GM20000 (cell line): ENCODE measurements at places on chromosomes 12 and 14.

GRCh38 chr14:60300019-60300418 is 51.0 kb downstream of the PPM1A start:
- no peak for DNase-seq

GRCh38 chr14:77044783-77045237 is 16.3 kb upstream of the IRF2BPL start:
- DNase-seq, result no peak

DNA sequence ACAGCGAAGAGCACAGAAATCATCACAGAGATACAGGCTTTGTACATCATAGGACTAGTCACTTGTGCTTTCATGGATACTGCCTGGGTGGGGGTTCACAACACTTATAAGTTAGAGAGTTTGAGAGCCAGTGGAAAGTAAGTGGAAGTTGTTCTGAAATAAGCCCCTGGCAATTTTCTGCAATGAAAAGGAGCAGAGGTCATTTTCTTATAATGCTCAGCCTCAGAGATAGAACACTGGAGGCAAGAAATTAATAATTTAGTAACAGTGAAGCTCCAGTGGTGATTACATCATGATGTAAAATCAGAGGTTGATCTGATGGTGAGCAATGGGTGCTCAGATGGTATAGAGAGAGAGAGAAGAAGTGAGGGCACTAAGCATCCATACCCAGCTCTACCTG is 5.8 kb downstream of the KRT6A start:
- DNase-seq, result no peak

GRCh38 chr12:12902036-12902435 is 10.7 kb downstream of the GPRC5A start:
- no peak for DNase-seq

- no peak for DNase-seq
These were observed 17.4 kb upstream of the ANKRD33 start for GRCh38 chr12:51870504-51870903.

DNA sequence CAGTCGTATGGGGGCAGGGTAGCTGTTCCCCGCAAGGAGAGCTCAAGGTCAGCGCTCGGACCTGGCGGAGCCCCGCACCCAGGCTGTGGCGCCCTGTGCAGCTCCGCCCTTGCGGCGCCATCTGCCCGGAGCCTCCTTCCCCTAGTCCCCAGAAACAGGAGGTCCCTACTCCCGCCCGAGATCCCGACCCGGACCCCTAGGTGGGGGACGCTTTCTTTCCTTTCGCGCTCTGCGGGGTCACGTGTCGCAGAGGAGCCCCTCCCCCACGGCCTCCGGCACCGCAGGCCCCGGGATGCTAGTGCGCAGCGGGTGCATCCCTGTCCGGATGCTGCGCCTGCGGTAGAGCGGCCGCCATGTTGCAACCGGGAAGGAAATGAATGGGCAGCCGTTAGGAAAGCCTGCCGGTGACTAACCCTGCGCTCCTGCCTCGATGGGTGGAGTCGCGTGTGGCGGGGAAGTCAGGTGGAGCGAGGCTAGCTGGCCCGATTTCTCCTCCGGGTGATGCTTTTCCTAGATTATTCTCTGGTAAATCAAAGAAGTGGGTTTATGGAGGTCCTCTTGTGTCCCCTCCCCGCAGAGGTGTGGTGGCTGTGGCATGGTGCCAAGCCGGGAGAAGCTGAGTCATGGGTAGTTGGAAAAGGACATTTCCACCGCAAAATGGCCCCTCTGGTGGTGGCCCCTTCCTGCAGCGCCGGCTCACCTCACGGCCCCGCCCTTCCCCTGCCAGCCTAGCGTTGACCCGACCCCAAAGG is 804 bp downstream of the GAPDH start:
- DNase-seq, result peak; percentile 58

GRCh38 chr14:68516342-68516741 is 276.5 kb downstream of the ZFP36L1 start:
- DNase-seq, result no peak

GRCh38 chr12:104729091-104729490 is 229.0 kb downstream of the SLC41A2 start:
- DNase-seq, result no peak

- DNase-seq, result no peak
These were observed 328.2 kb downstream of the ZFP36L1 start for GRCh38 chr14:68464711-68465110.

GRCh38 chr14:68243450-68244010 is 424.0 kb downstream of the RAD51B start:
- DNase-seq, result no peak

- peak; percentile 23 for DNase-seq
These were observed 692 bp upstream of the COX14 start for GRCh38 chr12:50111395-50111692.

DNA sequence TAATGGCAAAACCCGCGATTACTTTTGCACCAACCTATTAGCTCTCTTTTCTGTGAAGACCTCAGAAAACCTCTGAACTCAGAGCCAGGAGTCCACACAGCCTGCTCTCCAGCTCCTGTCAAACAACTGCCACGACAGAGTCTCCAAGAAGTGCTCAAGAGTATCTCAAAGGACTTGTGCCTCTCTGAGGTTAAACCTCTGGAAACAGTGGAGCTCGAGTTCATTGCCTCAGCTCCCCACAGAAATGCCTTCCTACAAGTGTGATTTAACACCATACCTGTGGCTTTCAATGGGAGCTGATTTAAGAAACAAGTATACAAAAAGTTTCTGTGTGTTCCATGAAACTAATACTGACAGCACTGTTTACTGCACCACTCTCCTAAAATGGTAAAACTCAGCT is 20.1 kb downstream of the ACTN1 start:
- DNase-seq, result no peak

GRCh38 chr12:62657363-62657632 is 190.7 kb downstream of the MON2 start:
- no peak for DNase-seq

DNA sequence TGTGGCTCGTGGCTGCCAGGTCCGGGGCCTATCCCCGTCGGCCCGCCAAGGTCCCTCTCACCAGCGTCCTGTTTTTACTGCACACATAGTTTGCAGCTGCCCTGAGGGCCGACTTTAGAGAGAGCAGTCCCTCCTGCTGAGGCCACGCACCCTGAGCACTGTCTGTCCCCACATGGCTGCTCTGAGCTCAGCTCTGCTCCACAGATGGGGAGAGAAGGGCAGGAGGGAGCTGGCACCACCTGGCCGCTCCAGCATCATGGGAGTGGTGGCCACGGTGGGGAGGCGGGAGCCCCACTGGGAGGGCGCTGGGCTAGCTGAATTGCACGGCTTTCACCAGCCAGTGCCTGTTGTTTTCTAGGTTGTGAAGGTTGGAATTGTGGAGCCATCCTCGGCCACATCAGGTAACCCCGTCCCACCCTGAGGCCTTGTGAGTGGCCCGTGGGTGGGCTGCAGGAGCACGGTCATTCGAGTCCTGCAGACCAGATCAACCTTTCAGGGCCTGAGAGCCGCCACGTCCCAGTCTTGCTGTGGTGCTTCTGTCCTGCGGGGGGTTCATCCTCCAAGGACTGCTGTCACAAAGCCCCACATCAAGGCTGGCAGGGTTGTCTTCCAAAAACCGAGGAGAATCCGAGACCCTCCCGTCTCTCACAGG is 7.4 kb upstream of the TEX22 start:
- no peak for DNase-seq

DNA sequence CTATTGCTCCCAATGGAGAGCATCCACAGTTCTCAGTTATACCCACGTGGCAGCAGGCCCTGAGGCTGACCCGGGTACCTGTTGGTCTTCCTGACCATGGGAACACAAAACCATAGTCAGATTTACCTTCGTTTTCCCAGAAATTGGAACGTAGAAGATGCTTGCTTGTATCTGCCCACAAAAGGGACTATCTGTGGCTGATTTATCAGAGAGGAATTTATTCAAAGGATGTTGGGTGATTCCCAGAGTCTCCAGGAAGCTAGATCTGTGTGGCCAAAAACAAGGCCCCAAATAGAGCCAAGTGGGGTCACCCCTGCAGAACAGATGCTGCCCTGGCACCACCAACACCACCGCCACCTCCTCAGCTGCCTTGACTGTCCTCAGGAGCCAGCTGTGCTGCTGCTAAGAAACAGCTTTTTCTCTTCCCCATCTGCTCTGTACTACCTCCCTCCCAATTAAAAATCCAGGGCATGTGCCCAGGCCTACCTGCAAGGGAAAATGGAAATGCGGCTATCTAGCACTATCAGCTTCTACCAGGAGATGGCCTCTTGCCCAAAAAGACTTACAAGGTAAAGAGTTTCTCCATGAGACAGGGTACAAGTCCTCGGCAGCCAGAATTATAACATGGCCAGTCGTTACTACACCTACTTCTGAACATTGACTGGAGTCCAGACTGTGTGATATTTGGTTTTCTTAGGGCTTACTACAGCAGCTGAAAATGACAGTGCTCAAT is 128.6 kb upstream of the PLEKHG7 start:
- DNase-seq, result no peak
